Adrenal gland (tissue), 19 donors: ENCODE measurements at places on chromosomes 16 and 17. TPM values are rescaled to one million over a fixed set of nuclear protein-coding genes. Genes with fewer than 3 reads are reported as not detected.

The HCRT gene
- not detected for total RNA-seq

The RAPGEFL1 gene
- 5.0 TPM for total RNA-seq

GRCh38 chr17:416293-417206, 63.9 kb upstream of the RPH3AL start:
- no peak for DNase-seq

- no peak for DNase-seq
Observed at GRCh38 chr17:72474719-72475477, 354.1 kb downstream of the SOX9 start.

- no peak for DNase-seq
Observed at GRCh38 chr16:31050280-31051030, 17.1 kb downstream of the STX4 start.

- no peak for DNase-seq
Observed at GRCh38 chr17:81060416-81060815, 25.5 kb downstream of the BAIAP2 start.

- DNase-seq, result no peak
Observed at GRCh38 chr16:72066747-72067146, 3.7 kb downstream of the HPR start.

GRCh38 chr16:52293204-52293603, 253.7 kb downstream of the TOX3 start:
- DNase-seq, result no peak

GRCh38 chr16:81454044-81454443, 9.4 kb downstream of the CMIP start:
- no peak for DNase-seq

- DNase-seq, result no peak
Observed at GRCh38 chr16:81601008-81601428, 156.4 kb downstream of the CMIP start.

DNA sequence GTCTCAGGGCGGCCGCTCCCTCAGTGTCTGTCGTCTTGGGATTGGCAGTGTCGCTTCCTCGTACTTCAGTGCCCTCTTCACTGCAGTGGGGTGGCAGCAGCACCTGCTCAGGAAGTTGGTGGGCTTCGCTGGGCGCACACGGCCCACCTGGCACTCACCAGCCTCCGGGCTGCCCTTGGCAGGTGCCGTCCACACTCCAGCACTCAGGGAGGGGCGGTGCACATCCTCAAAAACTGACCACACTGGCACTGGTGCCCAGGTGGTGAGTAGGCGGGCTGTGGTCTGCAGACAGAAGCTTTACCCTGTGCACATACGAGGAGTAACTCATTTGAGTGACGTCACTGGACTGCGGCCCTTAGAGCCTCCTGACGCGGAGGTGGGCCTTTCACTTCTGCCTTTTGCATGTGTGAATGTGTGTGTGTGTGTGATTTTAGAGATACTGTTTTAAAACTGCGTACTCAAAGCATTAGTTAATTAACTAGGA, 94.6 kb downstream of the BANP start:
- no peak for DNase-seq

- no peak for DNase-seq
Observed at GRCh38 chr16:5056352-5056751, 9.4 kb downstream of the C16orf89 start.
